ENCODE measurements at places on chromosomes 1 and 21.

DNA sequence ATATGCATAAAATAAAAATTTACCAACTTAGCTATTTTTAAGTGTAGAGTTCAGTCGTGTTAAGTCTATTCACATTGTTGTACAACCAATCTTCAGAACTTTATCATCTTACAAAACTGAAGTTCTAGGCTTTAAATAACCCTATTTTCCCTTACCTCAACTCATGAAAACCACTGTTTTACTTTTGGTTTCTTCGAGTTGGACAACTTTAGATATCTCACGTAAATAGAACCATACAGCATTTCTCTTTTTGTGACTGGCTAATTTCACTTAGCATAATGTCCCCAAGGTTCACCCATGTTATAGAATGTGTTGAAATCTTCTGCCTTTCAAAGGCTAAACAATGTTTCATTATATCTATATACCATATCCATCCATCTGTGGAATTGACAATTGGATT is 819.0 kb upstream of the ADGRL4 start:
- no peak for DNase-seq

GRCh38 chr1:54859700-54860391 is 27.1 kb downstream of the DHCR24 start:
- DNase-seq, result no peak

DNA sequence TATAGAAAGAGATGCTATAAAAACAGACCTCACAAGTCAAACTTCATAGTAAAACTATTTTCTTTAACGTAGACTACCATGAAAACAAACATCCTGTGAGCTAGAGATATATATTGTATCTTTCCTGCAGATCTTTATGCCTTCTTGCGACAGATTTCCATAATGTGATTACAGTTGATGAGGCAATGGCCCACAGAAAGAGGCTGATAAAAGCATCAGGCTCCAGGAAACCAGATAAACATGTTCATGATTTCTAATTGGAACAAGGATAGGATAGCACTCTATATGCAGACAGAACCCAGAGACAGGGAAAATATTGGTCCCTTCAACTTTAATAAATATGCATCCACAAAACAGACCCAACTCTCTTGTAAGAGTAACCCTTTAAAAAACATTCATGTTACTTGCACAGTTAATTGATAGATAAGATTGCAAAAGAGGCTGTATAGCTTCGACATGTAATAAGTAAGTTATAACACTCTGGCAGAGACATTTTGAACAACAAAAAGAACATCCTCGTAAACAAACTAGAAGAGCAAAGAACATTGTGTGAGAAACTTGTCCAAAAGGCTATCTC is 329.4 kb downstream of the AGBL4 start:
- no peak for DNase-seq

- DNase-seq, result no peak
Measured at GRCh38 chr1:226276077-226276682, 32.8 kb downstream of the LIN9 start.

GRCh38 chr1:240790856-240791255 is 178.9 kb upstream of the GREM2 start:
- DNase-seq, result no peak

DNA sequence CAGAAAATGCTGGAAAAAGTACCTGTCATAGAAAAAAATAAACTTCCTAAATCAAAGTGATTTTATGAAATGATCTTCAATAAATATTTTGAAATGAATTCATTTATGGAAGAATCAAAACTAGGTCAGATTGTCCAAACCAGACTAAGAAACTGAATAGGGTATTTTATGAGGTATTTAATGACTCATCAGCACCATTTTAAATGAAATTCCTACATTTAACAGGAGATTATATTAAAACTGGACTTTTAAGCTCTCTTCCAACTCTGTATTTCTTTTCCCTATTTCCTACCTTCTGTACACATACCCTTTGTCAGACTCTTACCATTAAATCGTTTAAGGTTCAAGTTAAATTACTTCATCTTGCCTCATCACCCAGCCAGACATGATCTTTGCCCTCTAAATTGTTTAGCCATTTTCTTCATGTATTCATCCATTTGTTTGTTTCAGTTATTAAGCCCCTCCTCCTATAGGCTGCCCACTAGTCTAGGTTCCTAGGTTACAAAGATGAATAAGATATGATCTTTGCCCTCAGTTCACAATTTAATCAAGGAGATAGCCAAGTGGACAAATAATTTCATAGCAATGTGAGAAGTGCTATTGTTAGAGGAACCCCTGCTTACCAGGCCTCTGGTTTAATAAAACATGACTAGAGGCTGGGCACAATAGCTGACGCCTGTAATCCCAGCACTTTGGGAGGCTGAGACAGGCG is 25.0 kb downstream of the TATDN3 start:
- DNase-seq, result no peak

GRCh38 chr1:89898150-89898549 is 77.3 kb downstream of the LRRC8D start:
- DNase-seq, result no peak

DNA sequence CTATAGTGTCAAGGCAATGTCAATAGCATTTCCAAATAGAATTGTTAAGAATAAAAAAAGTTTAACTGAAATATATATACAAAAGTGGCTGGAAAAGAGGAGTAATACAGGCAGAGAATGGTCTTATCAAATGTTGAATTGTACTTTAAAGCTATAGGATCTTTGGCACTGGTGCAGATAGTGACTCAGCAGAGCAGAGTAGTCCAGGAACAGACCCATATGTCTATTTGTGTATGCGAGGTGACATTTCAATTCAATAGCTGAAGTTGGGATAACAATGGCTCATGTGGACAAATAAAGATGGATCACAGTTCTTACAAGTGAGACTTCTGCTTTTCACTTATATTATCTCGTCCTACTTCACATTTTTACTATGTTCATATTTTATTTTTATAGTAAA is 543.0 kb upstream of the B3GALT2 start:
- DNase-seq, result no peak

DNA sequence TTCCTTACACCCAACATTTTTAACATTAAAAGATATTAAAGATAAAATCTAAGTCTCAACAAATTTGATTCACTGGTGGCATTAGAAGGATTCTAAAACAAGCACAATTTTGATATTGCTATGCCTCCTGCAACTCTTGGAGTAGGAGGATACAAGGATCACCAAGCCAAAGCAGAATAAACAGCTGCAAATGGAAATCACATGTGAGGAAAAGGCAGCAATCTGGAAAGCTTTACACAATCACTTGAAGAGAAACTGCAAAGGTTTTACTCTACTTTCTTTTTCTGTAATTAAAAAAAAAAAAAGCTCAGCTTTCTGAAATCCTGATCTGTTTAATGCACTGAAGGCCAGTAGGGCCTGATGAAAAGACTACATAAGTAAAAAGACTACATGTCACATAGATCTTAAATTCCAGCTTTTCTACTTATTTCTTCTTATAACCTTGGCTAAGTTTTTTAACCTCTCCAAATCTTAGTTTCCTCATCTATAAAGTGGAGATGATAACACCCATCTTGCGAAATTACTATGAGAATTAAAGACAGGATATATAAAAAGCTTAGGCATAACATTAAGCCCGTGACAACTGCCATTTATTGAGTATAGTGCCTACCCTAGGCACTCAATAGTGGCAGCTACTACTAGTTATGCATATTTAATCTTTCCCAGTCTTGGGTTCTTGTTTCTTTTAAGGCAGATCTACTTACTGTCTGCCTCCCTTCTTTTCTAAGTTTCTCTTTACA is 73.5 kb downstream of the EPS15 start:
- DNase-seq, result no peak

GRCh38 chr1:82073659-82074058 is 272.9 kb downstream of the ADGRL2 start:
- peak; percentile 76 for DNase-seq

DNA sequence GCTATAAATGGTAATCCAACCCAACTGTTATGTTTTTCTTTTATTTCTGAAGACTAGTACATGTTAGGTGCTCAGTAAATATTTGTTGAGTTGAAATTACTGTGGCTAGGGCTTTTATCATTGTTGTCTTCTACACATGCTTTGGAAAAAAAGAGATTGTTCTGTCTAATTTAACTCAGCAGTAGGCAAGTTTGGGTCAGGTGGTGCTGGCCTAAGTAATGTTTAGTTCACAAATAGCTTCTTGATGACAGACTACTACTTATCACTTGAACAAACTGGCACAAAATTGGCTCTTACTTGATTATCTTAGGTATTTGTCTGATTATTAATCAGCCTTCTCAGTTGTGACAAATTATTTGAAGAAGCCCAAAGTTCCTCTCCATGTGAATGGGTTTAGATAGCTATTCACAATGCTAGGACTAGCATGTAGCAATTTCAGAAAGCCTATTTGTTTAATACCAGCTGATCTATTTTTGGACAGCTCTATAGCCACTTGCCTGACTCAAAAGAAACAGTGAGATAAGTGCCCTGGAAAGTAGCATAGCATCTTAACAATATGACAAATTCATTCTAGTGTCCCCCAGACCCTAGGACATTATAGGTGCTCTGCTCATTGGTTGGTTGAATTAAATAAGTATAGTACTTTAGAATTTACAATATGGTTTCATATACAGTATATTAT is 32.6 kb downstream of the TMEM200B start:
- peak; percentile 69 for DNase-seq

DNA sequence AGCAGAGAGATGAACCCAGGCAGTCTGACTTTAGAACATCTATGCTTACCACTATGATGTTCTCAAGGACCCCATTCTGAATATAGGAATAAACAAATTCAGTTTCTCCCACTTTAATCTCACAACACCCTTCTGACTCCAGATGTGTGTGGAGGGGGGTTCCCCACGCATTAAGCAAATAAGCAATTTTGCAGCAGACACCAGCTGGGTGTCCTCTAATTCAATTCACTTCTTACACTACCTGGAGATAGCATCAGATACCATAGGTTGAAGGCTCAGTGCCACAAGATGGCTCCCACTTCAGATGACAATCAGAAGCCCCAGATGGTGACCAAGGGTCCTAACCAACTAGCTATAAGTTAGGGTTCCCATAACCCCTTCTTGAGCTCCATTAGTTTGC is 30.3 kb upstream of the CEP350 start:
- no peak for DNase-seq

DNA sequence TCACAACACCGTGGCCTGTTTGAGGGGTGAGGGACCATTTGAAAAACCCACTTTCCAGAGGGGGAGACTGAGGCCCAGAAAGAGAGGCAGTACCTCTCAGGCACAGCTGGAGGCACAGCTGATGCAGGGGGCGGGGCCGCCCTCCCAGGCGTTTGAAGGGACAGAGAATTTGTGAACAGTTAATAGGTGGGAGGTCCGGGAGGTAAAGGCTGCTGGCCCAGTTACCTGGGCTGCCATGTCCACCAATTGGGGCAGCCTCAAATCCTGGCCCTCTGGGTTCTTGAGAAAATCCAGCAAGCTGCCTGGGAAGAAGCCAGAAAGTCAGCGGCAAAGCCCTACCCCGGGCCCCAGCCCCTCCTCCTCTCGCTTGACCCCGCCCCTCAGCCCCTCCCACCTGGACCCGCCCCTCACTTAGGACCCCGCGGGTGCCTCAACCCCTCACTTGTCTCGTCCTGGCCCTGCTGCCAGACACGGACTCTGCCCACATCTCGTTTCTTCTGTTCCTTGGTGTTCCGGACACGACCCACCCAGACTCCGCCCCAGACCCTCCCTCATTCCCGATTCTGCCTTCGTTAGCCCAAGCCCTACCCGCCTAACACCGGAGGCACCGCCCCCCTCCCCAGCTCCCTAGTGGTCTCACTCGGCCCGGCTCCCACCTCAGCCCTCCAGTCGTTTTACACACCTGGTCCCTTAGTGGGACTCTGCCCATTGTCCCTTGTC is 10.8 kb upstream of the AHDC1 start:
- no peak for DNase-seq

- no peak for DNase-seq
Measured at GRCh38 chr1:118104951-118105350, 80.1 kb downstream of the SPAG17 start.

DNA sequence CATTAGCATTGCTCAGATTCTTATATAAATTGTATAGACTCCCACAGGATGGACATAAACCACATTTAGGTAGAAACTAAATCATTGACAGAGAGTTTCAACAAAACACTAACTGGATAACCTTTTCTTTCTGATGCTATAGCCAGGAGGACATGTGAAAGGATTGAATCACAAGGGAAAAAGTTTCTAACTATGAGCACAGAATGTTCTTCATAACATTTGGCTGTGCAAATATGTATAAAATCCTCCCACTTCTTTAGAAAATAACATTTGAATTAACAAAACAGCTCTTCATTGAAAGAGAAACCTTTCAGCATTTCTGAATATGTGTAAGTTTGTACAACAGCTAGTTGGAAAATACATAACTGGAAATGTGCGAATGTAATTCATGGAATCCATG is 167.3 kb downstream of the TBX15 start:
- DNase-seq, result no peak

DNA sequence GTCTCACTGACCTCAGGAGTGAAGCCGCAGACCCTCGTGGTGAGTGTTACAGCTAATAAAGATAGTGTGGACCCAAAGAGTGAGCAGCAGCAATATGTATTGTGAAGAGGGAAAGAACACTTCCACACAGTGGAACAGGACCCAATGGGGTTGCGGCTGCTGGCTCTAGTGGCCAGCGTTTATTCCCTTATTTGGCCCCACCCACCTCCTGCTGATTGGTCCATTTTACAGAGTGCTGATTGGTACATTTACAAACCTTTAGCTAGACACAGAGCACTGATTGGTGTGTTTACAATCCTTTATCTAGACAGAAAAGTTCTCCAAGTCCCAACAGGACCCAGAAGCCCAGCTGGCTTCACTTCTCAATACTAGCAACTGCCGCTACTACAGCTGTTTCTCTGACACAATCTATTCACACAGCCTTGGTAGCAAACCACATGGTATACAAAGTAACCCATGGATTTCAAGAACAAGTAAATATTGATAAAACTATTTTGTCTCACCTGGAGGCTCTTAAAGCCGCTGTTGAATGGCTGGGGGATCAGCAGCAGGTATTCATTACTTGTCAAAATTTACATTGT is 25.3 kb upstream of the ITLN1 start:
- no peak for DNase-seq

- DNase-seq, result no peak
Measured at GRCh38 chr1:165516469-165516868, 27.3 kb upstream of the LRRC52 start.

DNA sequence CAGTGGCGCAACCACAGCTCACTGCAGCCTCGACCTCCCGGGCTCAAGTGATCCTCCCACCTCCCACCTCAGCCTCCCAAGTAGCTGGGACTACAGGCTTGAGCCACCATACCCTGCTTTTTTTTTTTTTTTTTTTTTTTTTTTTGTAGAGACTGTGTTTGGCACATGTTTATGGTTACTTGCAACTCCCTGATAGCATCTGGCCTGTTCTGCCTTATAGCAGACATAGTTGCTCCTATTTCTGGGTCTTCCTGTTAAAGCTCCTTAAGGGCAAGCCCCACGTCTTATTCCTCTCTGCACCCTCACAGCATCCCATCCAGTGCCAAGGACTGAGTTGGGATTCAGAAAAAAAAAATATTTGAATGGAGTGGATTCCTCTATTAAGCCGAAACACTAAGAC is 17.1 kb upstream of the CNR2 start:
- no peak for DNase-seq

- DNase-seq, result no peak
Measured at GRCh38 chr1:43776043-43776761, 68.9 kb downstream of the ST3GAL3 start.

GRCh38 chr1:61581251-61581650 is 143.7 kb downstream of the TM2D1 start:
- DNase-seq, result no peak
